Smooth muscle cell of the brain vasculature (primary cell): ENCODE measurements at places on chromosomes 2 and 18.

- no peak for DNase-seq
These were observed 447.0 kb upstream of the TCF4 start for GRCh38 chr18:56034949-56035348.

DNA sequence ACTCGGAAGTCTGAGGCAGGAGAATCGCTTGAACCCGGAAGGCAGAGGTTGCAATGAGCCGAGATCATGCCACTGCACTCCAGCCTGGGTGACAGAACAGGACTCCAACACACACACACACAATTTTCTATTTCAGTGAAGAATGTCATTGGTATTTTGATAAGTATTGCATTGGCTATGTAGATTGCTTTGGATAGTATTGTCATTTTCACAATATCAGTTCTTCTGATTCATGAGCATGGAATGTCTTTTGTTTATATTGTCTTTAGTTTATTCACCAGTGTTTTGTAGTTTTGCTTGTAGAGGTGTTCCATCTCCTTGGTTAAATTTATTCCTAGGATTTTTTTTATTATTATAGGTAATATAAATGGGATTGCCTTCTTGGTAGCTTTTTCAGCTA, 693.4 kb upstream of the SYT4 start:
- no peak for DNase-seq

DNA sequence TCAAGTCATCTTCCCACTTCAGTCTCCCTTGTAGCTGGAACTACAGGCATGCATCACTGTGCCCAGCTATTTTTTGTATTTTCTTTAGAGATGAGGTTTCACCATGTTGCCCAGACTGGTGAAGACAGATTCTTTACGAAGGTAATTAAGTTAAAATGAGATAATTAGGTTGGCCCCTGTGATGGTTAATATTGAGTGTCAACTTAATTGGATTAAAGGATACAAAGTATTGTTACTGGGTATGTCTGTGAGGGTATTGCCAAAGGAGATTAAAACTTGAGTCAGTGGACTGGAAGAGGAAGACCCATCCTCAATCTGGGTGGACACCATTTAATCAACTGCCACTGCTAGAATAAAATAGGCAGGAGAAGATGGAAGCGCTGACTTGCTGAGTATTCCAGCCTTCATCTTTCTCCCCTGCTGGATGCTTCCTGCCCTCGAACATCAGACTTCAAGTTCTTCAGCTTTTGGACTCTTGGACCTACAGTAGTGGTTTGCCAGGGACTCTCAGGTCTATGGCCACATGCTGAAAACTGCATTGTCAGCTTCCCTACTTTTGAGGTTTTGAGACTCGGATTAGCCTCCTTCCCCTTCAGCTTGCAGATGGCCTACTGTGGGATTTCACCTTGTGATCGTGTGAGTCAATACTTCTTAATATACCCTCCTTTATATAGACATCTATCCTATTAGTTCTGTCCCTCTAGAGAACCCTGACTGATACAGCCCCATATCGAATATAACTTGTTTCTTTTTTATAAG, 269.1 kb downstream of the TMX3 start:
- no peak for DNase-seq

DNA sequence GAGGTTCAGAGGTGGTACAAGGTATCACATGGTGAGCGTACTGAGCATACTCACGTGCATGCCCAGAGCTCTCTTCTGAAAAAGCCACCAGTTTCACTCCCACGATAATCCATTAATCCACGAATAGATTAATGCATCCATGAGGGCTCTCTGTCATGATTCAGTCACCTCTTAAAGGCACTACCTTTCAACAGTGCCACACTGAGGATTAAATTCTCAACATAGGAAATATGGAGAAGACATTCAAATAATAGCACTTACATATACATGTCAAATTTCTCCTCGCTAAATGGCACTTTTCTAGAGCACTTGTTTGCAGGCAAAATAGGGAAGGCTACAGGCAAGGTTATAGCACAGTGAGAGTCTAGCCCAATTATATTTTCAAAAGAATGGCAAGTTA, 825.9 kb downstream of the TRIB2 start:
- DNase-seq: no peak

DNA sequence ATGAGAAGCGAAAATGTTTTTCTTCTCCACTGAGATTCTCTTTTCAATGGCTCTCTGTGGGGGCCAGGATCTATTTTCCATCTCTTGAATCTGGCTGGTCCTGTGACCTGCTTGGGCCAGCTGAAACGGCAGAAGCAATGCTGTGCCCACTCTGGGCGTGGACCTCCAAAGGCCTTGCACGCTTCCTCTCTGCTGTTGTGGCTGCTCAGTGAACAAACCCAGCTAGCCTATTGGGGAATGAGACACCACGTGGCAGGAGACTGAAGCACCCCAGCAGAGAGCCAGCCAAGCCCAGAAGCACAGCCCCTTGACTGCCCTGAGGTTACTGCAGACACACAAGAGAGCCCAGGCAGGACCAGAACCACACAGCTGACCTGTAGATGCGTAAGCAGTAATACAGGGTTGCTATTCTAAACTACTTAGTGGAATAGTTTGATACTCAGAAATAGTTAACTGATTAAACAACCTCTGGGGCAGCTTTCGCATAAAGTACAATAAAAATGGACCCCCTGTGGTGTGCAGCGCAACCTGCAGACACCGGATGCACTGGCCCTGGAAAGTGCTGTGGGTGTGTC, 221.7 kb upstream of the SH3BP4 start:
- DNase-seq: no peak

DNA sequence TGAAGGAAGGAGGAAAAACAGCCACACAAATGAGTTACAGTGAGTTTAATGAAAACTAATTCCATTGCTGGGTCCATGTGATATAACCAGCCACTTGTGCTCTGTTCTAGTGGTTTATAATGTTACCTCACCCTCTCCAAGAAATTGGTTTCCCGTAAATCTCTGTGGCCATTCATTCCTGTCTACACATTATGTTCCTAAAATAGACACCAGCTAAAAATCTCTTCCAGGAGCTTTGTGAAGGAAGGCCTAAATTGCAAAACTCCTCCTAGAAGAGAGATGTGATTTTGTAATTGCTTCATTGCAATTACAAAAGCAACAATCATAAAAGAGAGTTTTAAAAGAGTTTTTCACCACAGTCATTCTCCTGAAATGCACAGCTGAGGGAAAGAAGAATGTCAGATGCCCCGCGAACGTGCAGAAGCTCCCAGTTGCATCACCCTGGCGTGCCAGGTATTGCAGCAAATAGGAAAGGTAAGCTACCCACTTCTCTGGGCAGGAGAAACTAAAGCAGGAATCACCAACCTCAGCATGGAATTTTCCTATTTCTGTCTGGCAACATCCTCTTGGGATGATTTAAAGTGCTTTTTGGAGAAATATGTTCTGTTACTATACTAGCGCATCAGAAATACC, 1.7 kb downstream of the SCN1A start:
- no peak for DNase-seq

DNA sequence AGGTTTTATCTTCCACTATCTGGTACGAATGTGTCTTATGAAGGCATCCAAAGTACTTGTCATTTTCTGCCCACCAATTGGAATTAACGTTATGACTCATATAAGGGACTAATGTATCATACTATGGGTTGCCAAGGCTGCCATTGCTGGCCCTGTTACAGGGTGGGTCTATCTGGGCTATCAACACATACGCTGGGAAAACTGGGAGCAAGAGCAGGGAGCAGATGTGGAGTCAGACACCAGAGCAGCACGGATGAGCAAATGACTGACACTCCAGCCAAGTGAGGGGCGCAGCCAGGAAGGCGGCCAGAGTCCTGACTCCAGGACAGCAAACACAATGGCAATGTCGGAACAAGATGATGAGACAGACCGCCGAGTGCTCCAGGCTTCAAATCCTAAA, 145.9 kb downstream of the COPS8 start:
- DNase-seq: no peak

DNA sequence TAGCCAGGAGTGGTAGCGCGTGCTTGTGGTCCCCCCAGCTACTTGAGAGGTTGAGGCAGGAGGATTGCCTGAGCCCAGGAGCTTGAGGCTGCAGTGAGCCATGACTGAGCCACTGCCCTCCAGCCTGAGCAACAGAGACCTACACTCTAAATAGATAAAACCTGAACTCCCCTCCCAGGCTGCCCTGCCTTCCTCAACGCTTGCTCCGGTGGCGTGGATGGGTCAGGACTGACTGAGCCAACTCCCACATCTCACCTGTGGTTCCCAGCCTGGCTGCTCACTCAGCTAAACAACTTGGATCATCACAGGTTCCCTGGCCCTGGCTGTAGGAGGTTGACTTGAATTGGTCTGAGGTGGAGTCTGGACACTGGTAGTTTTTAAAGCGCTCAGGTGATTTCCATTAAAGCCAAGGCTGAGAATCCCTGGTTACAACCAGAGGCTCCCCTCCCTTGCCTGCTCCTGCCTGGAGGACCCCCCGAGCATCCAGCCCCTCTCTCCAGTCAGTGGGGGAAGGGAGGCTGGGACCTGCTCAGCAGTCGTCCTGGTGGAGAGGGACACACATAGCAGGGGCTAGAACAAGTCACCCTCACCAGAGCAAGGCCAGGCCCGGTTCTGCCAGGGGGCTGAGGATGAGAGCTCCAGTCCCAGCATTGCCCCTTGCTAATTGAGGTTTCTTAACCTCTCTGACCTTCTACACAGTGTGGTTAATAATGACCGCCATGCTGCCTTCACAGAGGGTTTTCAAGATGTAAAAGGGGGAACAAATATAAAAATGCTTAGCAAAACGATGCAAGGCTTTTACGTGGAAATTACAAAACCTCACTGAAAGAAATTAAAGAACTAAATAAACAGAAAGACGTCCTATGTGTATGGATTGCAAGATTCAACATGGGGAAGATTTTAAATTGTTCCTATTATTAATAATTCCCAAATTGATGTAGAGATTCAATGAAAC, 46.9 kb upstream of the TAF1B start:
- no peak for DNase-seq
